ENCODE measurements at places on chromosomes 6 and 20.

DNA sequence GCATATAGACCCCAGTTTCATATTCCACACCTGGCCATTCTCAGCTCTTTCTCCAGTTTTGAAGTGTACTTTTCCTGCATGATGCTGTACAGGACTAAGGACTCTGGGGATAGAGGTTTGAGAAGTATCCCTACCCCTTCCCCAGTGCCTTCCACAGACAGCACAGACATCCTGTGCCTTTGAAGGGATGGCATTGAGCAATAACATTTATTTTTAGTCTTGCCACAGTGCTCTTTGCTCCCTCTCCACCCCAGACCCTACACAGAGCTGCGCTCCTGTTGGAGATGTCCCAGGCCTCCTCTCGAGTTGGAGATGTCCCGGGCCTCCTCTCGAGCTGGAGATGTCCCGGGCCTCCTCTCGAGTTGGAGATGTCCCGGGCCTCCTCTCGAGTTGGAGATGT lies 275.8 kb downstream of the FARS2 start:
- DNase-seq, result no peak

- DNase-seq, result no peak
These were observed 4.8 kb upstream of the GLP1R start for GRCh38 chr6:39043776-39044175.

- no peak for DNase-seq
These were observed 17.1 kb upstream of the SNTA1 start for GRCh38 chr20:33460711-33461110.

DNA sequence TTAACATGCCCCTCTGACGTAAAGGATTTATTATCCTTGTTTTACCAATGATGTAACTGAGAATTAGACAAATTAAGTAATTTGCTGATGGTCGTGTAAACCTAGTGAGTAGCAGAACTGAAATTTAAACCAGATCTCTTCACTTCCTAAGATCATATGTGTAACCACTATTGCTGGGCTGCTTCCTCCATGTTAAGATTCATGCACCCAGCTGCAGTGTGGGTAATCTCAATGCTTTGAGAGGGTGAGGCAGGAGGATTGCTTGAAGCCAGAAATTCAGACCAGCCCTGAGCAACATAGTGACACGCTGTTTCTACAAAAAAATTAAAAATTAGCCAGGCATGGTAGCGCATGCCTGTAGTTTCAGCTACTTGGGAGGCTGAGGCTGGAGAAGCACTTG lies 97.9 kb downstream of the L3MBTL3 start:
- DNase-seq, result no peak

GRCh38 chr20:62943396-62943795 lies 5.4 kb downstream of the GID8 start:
- DNase-seq, result no peak

GRCh38 chr6:151399679-151400078 lies 8.3 kb upstream of the ZBTB2 start:
- DNase-seq, result no peak

- DNase-seq, result no peak
These were observed 12.2 kb downstream of the SUN5 start for GRCh38 chr20:32991792-32992641.

- DNase-seq, result no peak
These were observed 130.0 kb upstream of the GGTLC1 start for GRCh38 chr20:24118441-24119175.

DNA sequence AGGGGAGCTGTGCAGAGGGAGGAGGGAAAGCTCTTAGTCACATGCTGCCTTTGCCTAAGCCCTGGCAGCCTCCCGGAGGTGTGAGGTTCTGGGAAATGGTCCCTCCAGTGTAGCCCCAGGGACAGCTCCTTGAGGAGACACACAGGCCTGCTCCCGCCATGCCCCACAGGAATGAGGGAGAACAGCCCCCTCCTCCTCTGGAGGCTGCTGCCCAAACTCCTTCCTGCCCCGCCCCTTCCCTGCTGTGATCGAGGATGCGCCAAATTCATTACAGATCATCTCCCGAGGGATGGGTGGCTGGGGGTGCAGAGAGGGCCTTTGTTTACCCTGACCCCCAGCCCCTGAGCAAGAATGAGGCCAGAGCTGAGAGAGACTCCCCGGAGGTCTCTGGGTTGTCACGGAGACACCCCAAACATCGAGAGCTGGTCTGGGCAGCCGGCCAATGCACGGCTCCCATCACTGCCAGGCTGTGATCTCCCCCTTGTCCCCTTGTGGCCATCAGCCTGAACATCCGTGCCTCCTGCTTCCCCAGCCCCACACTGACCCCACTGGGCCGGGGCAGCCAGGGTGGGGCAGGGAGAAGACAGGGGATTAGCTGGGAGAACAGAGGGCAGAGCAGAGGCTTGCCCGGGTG lies 8.4 kb downstream of the CYP21A2 start:
- no peak for DNase-seq

GRCh38 chr6:140203661-140204147 lies 829.3 kb upstream of the CITED2 start:
- no peak for DNase-seq

DNA sequence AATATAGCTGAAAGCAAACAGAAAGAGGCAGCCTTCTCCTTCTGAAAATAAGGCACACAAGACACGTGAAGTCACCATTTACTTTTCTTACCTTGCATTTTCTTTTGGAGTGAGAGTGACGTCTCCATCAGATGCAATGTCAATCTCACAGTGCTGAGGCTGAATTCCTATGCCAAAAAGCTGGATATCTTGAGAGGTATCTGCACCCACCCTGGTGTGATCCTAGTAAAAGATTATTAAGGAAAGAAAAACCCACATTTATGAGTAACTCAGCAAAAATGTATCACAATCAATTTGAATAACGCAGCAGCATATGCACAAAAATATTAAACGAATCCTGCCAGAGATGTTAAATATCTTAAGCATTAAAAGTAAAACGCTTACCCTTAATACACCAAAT lies 121.4 kb upstream of the NUP153 start:
- DNase-seq, result no peak

Measured in fibroblast of skin of left quadriceps (primary cell).